ENCODE measurements at places on chromosomes 11 and 22. TPM values are rescaled to one million over a fixed set of nuclear protein-coding genes. Genes with fewer than 3 reads are reported as not detected.

DNA sequence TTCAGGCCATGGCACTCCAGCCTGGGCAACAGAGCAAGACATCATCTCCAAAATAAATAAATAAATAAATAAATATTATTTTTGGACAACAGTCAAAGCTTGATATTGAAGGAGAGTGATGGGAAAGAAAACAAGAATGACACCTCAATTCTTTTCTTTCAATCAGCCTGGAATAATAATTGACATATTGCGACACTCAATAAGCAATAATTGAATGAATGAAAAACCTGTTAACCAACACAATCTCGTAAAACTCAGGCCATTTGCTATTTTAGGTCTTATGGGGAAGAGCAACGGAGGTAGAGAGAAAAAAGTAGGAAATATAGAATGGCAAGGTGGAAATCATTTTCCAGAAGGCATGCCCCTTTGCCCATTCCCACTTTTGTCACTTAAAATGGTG lies 10.5 kb upstream of the RBFOX2 start:
- no peak overlapping the region for H3K4me3 ChIP-seq
- DNase-seq: no peak
- no peaks in the 10 kb centered on the region for H3K36me3 ChIP-seq
- no peaks in the 10 kb centered on the region for H3K27me3 ChIP-seq

DNA sequence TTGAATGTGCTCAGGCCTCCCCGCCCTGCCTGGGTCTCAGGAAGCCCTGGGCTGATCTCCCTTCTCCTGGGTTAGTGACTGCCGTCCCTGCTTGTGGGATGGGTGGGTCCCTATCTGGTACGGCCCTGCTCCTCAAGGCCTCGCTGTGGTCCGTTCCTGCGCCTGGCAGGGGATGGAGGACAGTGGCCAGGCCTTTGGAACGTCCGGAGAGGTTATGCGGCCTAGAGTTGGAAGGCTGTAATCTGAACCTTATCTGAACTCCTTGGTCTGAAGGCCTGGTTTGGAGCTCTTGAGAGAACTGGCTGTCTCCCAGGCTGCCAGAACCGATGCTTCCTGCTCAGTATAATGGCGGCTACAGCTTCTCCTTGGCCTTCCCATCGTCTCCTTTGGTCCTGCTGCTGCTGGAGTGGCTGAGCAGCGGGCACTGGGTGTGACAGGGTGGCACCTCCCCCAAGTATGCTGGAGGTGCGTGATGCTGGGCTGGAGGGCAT lies 72.8 kb downstream of the FLI1 start:
- H3K4me3 ChIP-seq: no peak overlapping the region
- H3K27ac ChIP-seq: no peak overlapping the region
- H3K27me3 ChIP-seq: no peaks in the 10 kb centered on the region
- H3K36me3 ChIP-seq: peaks cover 97% of the 10 kb centered on the region

GRCh38 chr11:35116762-35117640 lies 22.0 kb upstream of the CD44 start:
- no peaks in the 10 kb centered on the region for H3K4me1 ChIP-seq
- no peak for DNase-seq

Gene BACE1
- 24.1 TPM for total RNA-seq

Gene CCT8L2
- not detected for total RNA-seq

Gene MS4A3
- total RNA-seq: 0.73 TPM

GRCh38 chr11:108405706-108406105 lies 61.6 kb downstream of the C11orf65 start:
- no peaks in the 10 kb centered on the region for H3K4me1 ChIP-seq
- H3K36me3 ChIP-seq: no peaks in the 10 kb centered on the region
- H3K27me3 ChIP-seq: no peaks in the 10 kb centered on the region
- DNase-seq: no peak
- H3K4me3 ChIP-seq: no peak overlapping the region
- no peak overlapping the region for H3K27ac ChIP-seq

Gene NXPE2
- total RNA-seq: 0.17 TPM

Gene CECR2
- total RNA-seq: 8.0 TPM

Gene VSIG10L2
- total RNA-seq: not detected

DNA sequence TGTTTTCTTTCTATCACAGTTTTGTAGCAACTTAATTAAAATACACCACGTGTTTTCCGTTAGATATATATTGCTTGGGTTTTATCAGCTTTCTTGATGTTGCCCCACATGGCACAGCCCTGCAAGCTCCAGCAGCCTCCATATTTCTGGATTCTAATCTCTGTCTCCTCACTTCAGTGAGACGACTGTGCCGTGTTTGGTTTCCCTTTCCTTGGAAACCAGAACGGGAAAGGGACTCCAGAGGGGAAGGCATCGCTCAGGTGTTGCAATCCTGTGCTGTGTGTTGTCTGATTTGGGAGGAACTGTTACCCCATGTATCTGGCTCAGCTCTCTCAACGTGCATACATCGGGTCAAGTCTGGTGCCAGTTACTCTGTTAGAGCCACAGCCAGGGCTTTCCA lies 464.2 kb upstream of the B3GAT1 start:
- no peak overlapping the region for H3K4me3 ChIP-seq
- H3K36me3 ChIP-seq: no peaks in the 10 kb centered on the region
- H3K27ac ChIP-seq: no peak overlapping the region
- H3K27me3 ChIP-seq: no peaks in the 10 kb centered on the region
- no peaks in the 10 kb centered on the region for H3K4me1 ChIP-seq

Gene GLYAT
- not detected for total RNA-seq

Gene GAL3ST3
- total RNA-seq: not detected

Gene NTM
- 21.6 TPM for total RNA-seq

- peaks cover 61% of the 10 kb centered on the region for H3K4me1 ChIP-seq
- H3K27me3 ChIP-seq: no peaks in the 10 kb centered on the region
Measured at GRCh38 chr22:38706101-38706900, 557 bp downstream of the GTPBP1 start.

DNA sequence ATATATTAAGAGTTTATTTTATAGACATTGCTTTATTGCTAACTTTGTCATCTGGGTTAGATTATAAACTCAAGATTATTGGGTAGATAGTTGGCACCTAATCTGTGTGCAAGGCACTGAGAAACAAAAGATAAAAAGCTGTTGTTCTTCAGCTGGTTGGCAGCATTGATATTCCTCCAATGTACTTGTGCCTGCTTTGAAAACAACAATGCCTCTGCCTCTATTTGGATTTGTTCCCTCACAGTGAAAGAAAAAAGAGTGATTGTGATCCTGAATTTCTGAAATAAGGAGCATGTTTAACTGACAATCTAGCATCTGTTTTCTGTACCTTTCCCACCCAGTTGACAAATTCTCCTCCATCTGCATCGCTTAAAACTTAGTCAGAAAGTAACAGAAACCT lies 98.3 kb downstream of the TYR start:
- no peak overlapping the region for H3K27ac ChIP-seq
- no peak overlapping the region for H3K4me3 ChIP-seq
- H3K36me3 ChIP-seq: no peaks in the 10 kb centered on the region
- H3K4me1 ChIP-seq: no peaks in the 10 kb centered on the region
- no peak for DNase-seq

Gene GLYATL1
- total RNA-seq: not detected

GRCh38 chr22:37051391-37052385 lies at the start of gene KCTD17:
KCTD17 (plus strand) TSS chr22:37051742; CDS start chr22:37051761, 19 bp downstream.
- H3K4me3 ChIP-seq: peak within 1 kb of the TSS; percentile 61
- peak; percentile 39 for DNase-seq
- H3K27me3 ChIP-seq: peaks cover 16% of the 10 kb centered on the region
- no peaks in the 10 kb centered on the region for H3K36me3 ChIP-seq
- H3K4me1 ChIP-seq: peaks cover 7% of the 10 kb centered on the region

Gene TSSK2
- not detected for total RNA-seq

Gene RRP7A
- 37.0 TPM for total RNA-seq

Gene TMEM191B
- total RNA-seq: not detected

Gene SMIM35
- total RNA-seq: not detected

- H3K36me3 ChIP-seq: no peaks in the 10 kb centered on the region
- no peaks in the 10 kb centered on the region for H3K4me1 ChIP-seq
- no peak overlapping the region for H3K27ac ChIP-seq
Measured at GRCh38 chr11:80227915-80228314, 787.1 kb upstream of the TENM4 start.

- H3K27ac ChIP-seq: no peak overlapping the region
- no peak overlapping the region for H3K4me3 ChIP-seq
- no peaks in the 10 kb centered on the region for H3K36me3 ChIP-seq
- DNase-seq: no peak
Measured at GRCh38 chr22:30626413-30626812, 9.2 kb upstream of the SLC35E4 start.
